ENCODE measurements at places on chromosomes 4 and X.

DNA sequence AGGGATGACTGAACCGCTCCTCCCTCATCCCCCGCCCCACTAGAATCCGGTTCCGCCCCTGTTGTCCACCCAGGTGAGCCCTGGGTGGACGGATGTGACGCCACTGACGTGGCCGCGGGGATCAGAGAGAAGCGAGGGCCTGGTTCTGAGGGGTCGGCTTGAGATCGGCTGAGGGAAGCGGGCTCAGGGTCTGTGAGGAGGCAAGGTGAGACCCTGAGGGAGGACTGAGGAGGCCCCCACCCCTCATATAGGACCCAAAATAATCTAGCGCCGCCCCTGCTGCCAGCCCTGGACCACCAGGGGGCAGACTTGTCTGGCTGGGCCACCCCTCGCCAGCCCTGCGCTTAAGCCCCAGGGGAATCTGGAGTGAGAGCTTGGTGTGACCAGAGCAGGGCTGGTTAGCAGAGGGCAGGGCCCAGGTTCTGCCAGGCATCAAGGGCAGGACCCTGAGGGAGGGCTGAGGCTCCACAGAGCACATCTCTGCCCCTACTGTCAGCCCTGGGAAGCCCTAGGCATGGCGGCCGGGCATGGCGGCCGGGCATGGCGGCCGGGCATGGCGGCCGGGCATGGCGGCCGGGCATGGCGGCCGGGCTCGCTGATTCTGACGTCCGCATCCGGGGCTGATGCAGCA lies at the start of gene MAGEA8:
TSS of gene MAGEA8 (plus strand) at position 103 of the 631 bp plus-strand sequence. CDS start 3,090 bp downstream, outside the sequence.
- DNase-seq: peak; percentile 19

DNA sequence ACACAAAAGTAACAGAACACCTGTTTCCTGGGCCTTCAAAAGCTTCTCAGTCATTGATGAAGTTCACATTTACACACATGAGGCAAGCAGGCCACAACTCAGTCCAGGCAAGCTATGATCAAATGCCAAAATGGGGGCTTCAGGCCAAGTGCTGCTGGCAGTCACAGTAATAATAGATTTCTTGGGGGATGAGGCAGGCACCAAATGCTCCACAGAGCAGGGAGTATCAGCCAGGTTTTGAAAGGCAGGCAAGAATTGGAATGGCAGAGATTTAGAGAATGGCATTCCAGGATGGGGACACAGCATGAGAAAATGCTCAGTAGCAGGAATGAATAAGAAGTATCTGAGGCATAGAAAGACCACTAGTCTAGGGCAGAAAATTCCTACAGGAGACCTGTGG lies 52.8 kb downstream of the GRIA3 start:
- no peak for DNase-seq

- no peak for DNase-seq
Observed at GRCh38 chrX:24125028-24125612, 24.4 kb upstream of the ZFX start.

GRCh38 chr4:132797856-132798255 lies 351.2 kb upstream of the PCDH10 start:
- DNase-seq: no peak

DNA sequence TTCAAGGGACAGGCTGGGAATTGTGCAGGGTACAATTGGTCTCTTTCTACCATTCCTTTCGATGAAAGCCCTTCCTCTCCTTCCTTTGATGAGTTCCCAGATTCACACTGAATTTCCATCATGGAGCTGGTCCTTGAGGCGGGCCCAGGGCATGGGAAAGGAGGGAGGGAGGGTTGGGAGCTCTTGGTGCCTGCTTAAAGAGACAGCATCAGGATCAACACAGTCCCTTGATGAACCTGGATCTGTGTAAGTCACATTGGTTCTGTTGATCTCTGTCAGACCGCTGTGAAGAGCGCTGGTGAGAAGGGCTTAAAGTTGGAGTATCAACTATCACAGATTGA lies 4.4 kb downstream of the PLP1 start:
- DNase-seq: no peak

DNA sequence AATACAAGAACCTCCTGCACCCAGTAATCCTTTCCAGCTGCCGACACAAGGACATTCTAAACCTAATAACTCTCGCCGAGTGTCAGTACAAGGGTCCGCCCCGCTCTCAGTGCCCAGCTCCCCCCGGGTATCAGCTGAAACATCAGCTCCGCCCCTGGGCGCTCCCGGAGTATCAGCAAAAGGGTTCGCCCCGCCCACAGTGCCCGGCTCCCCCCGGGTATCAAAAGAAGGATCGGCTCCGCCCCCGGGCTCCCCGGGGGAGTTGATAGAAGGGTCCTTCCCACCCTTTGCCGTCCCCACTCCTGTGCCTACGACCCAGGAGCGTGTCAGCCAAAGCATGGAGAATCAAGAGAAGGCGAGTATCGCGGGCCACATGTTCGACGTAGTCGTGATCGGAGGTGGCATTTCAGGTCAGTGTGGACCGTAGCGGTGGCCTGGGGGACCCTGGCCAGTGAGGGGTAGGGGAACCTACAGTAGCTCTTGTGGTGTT lies at the start of gene MAOA:
TSS of gene MAOA (plus strand) at position 295 of the 490 bp plus-strand sequence. CDS start at position 338, 43 bp downstream.
- DNase-seq: peak; percentile 26

GRCh38 chrX:84108584-84108983 lies 79.4 kb downstream of the RPS6KA6 start:
- no peak for DNase-seq

- no peak for DNase-seq
Observed at GRCh38 chr4:170248029-170248428, 158.3 kb upstream of the AADAT start.

DNA sequence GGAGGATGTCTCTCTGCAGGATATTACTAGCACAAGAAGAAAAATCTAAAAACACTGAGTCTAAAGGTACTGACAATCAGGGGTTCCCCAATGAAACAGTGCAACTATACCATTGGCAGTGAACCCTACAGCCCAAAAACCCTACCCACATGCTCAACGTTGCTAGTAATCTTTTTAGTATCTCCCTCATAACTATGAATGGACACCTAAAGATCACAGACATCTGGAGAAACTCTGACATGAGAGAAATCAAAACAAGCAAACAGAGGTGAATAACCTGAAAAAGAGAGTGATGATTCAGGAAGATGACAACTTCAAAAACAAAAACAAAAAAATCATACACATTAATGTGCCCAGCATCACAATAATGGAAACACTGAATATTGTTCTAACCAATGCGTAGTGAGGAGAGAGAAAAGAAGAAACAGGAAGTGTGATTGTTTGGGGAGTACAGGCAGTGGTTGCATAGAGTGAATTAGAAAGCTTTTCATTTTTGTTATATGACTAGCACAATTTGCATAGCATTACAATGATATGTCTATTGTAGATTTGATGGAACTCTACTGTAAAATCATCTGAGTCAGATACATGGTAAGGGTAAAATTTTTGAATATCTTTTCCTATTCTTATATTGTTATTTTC lies 78.9 kb upstream of the FMR1 start:
- DNase-seq: no peak

DNA sequence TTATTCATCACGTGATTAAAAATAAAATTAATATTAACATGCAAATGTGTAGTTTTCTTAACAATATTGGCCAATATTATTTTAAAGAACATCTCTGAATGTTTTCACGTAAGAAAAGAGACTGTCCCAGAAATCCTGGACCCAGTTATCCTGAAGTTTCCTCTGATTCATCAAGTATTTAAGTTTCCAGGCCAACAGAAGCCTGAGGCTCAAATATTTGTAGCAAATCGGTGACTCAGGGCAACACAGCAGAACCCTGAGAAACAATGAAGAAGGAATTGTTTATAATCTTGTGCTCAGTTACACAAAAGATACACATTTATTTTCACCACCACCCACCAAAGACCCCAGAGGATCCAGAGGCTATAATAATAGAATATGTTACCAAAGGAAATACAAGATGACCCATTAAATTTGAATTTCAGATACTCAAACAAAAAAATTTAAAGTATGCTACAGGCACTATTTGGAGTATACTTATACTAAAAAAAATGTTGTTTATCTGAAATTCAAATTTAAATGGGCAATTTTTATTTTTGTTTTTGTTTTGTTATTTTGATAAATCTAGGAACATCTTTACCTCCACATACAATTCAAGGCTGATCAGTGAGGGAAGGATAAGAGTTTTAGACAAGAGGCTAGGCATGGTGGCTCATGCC lies 33.9 kb upstream of the SLC7A11 start:
- no peak for DNase-seq

GRCh38 chrX:63713526-63713925 lies 71.5 kb downstream of the ARHGEF9 start:
- DNase-seq: no peak

- no peak for DNase-seq
Observed at GRCh38 chr4:113959539-113959937, 19.9 kb downstream of the ARSJ start.

DNA sequence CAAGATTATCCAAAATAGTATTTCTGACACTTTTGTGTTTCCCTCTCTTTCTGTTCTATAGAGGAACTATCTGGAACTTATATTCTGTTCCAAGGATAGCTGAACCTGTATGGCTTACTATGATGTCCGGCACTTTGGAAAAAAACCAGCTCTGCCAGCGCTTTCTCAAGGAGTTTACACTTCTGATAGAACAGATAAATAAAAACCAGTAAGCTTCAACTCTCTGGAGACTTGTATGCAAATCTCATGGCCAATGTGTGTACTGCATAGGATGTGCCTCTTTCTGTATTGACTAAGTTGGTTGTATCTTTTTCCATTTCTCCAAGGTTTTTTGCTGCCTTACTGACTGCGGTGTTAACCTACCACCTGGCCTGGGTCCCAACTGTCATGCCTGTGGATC lies 92.5 kb downstream of the FNIP2 start:
- no peak for DNase-seq

DNA sequence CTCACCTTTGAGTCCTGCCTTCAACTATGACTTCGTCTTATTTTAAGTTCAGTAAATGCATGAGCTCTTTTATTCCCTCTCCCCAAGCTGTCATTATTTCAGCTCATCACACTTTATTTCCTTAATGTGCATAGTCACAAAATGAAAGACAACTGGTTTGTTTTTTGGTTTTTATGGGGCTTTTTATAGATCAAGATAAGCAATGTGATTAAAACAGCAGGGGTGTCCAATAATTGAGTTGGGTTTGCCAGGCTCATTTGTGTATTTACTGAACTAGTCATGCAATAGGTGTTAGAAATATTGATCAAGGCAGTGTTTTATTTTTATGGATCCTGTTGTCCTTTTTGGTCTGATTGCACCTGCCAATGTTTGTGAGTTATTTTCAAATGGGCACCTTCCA lies 102.2 kb downstream of the FRMPD4 start:
- DNase-seq: no peak

DNA sequence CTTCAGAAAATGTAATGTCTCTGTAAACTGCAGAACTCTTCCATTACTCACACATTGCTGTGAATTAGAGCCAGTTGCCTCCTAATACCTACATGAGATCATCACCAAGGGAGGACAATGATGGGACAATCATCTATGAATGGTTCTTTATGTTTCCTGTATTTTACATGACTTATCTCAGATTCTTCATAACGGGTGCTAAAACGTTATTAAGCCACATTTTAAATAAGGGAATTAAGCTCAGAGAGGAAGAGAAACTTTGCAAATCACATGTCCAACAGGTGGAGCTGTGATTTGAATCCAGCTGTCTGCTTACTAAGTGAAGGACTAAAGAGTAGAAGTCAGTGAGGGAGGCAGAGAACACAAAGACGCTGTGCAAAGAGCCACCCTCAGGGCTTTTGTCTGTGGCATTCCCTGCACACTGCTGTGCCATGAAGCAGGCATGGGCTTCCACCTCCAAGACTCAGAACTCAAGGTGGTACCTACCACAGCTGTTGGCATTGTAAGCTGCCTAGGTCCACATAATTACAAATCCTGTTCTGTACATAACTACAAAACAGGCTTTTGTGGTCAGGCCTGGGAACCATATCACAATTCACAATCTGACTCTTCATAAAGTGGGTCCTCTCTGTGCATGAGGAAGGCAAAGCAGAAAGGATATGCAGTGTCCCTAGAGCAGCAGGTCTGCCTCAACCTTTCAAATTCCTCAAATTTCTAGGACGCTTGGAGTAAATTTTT lies 12.8 kb downstream of the TBC1D9 start:
- no peak for DNase-seq

GRCh38 chrX:19775830-19776485 lies 111.4 kb downstream of the SH3KBP1 start:
- DNase-seq: no peak

GRCh38 chr4:102120846-102121245 lies 224.4 kb downstream of the SLC39A8 start:
- no peak for DNase-seq

DNA sequence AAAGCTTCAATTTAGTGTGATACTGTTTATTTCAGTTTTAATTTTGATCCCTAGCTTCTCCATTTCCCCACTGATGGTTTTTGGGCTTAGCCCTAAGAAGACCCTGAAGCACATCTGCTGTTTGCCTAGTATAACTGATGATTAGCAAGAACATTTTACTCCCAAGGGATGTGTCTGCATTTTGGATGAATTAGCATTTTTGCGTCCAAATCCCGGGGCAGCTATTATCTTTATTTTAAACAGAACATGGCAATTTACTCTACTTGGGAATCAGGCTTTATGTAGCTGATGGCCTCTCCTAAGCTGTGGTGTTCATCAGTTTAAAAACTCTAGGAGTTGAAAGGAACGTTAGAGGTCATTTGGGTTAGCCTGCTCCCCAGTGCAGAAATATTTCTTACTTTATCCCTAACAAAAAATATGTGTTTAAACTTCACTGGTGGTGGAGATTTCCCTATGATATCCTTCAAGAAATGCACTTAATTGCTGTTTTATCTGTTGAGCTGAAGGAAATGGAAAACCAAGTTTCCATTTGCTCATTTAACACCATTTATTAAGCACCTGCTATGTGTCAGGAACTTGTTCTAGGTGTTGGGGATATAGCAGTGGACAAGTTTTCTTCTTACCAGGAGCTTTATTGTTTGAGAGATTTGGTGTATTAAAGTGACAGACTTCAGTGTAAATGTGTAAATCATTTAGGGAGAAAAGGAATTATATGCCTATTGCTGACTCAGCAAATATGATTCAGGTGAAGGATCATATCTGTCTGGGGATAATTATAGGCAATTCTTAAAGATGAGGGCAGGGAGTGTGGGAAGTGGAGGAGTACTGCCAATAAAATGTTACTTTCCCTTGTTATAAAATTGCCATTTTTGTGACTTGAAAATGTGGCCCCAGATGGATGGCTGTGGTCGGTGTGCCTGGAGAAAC lies 3.4 kb downstream of the SEPTIN11 start:
- DNase-seq: no peak

All from activated CD4-positive, alpha-beta T cell treated with anti-CD3 and anti-CD28 coated beads, Interleukin-2, amount 50 U/mL, for 48 hours (primary cell).